ENCODE measurements at places on chromosomes 16 and 17. TPM values are rescaled to one million over a fixed set of nuclear protein-coding genes. Genes with fewer than 3 reads are reported as not detected.

DNA sequence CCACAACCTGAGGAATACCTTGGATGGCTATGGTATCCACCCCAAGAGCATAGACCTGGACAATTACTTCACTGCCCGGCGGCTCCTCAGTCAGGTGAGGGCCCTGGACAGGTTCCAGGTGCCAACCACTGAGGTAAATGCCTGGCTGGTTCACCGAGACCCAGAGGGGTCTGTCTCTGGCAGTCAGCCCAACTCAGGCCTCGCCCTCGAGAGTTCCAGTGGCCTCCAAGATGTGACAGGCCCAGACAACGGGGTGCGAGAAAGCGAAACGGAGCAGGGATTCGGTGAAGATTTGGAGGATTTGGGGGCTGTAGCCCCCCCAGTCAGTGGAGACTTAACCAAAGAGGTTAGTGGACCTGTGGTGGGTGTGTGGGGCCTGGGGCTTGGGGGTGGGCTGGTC is 3.1 kb downstream of the NFE2L1 start:
- no peak overlapping the region for H3K4me3 ChIP-seq
- H3K4me1 ChIP-seq, result peaks cover 72% of the 10 kb centered on the region
- peaks cover 51% of the 10 kb centered on the region for H3K36me3 ChIP-seq
- no peak overlapping the region for H3K27ac ChIP-seq

DNA sequence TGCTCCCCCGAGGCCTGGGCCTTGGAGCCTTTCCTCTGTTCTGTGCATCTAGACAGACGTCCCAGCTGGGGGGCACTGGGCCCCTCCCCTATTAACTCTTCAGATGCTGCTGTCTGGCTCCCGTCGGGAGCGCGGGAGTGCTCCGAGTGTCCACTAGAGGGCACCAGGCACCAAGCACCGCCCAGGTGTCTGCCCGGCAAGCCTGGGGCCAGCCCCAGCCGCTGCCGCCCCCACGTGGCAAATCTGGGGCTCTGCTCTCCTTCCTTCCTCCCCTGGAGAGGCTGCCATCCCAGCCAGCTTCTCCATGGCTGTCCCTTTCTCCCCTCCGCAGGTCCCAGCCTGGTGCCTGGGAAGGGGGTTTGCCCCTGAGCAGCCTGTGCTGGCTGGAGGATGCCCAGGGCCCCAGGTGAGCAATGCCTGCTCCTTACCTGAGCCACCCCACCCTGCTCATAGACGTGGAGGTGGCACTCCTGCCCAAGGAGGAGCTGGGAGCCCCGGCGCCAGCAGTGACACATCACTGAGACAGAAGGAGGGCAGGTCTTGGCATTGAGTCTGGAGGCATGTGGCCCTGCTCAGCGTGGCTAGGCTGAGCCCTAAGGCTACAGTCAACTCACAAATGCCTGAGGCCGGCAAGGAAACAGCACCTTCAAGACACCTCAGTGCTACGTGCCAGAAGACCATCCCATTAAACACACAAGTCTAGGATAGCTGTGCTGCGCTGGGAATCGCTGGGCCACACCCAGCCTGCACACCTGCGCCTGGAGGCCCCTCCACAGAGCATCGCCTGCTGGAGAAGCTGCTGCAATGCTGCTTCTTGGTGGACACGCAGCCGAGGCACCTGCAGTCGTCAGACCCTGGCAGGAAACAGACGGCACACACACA is 19.7 kb downstream of the TMEM235 start:
- DNase-seq, result peak; percentile 93
- no peaks in the 10 kb centered on the region for H3K36me3 ChIP-seq
- no peaks in the 10 kb centered on the region for H3K27me3 ChIP-seq
- H3K27ac ChIP-seq, result peak overlapping the region; percentile 67
- H3K4me3 ChIP-seq, result peak overlapping the region; percentile 75

Gene GRIN2A
- total RNA-seq, result not detected

Gene NUDT21
- 324 TPM for total RNA-seq

GRCh38 chr17:1490643-1491442 is 1.6 kb downstream of the MYO1C start:
- peak overlapping the region; percentile 82 for H3K4me3 ChIP-seq
- H3K27me3 ChIP-seq, result peaks cover 8% of the 10 kb centered on the region
- H3K27ac ChIP-seq, result no peak overlapping the region

GRCh38 chr16:65463652-65464260 is 341.9 kb upstream of the CDH11 start:
- H3K4me1 ChIP-seq, result no peaks in the 10 kb centered on the region
- H3K27ac ChIP-seq, result no peak overlapping the region
- no peaks in the 10 kb centered on the region for H3K36me3 ChIP-seq
- no peak for DNase-seq
- no peaks in the 10 kb centered on the region for H3K27me3 ChIP-seq
- H3K4me3 ChIP-seq, result no peak overlapping the region

DNA sequence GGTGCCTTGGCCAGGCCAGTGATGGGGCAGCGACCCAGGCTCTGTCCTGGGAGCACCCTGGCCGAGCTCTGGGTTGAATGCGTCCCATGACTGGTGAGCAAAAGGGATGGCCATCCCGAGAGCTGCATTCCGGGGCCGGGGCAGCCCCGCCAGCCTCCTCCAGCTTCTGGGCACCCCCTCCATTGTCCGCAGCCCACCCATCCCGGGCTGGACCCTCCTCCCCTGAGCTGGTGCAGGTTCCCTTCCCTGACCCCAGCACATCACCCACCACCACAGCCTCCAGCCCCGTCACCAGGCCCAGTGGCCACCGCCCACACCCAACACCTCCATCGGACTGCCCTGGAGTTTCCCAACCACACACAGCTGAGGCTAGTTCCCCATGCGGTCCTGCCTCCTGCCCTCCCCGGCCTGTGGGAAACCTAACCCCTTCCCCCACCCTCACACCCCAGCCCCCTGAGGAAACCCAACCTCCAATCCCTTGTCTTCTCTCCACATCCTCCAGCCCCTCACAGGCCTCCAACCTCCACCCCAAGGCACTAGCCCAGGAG is 16.2 kb upstream of the PVALEF start:
- H3K4me1 ChIP-seq, result no peaks in the 10 kb centered on the region
- no peak for DNase-seq
- H3K4me3 ChIP-seq, result no peak overlapping the region
- H3K27me3 ChIP-seq, result peaks cover 3% of the 10 kb centered on the region
- no peaks in the 10 kb centered on the region for H3K36me3 ChIP-seq

Gene EPX
- total RNA-seq, result not detected

Gene PDE6G
- 0.89 TPM for total RNA-seq

Gene CCL14
- total RNA-seq, result not detected

DNA sequence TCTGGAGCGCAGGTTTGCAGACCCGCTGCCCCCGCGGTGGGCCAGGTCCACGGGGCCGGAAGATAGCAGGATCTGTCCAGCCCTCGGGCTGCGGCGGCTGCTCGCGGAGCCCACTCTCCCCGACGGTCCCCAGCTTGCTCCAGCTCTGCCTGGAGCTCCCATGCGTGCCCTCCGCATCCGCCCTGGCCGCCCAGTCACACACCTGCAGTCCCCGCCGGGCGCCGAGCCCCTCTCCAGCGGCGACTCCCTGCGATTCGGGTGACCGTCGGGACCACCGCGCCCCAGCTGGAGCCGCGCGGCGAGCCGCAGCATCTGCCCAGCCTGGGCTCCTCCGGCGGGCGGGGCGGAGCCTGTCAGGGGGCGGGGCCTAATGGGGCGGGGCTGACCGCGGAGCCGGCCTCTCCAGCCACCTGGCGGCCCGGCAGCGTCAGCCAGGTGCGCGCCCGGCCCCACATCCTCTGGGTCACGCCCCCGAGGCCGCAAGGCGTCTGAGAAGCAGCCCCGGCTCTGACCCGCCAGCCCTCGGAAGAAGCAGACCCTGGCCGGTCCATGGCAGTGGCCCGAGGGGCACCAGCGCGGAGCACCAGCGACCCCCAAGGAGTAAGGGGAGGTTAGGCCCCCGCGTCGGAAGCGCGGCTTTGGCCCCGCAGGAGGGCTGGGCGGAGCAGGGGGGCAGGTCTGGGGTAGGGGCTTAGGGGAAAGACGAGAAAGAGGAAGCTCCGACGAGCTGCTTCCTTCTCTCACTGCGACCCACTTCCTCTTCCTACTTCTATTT is at the start of gene PIK3R5:
Gene PIK3R5 (minus strand): TSS at position 314 of the 775 bp plus-strand sequence. CDS start 54,213 bp downstream, outside the sequence.
- H3K27ac ChIP-seq, result peak within 1 kb of the TSS; percentile 80
- DNase-seq, result peak; percentile 82
- peaks cover 46% of the 10 kb centered on the region for H3K4me1 ChIP-seq
- H3K36me3 ChIP-seq, result peaks cover 6% of the 10 kb centered on the region
- no peaks in the 10 kb centered on the region for H3K27me3 ChIP-seq

DNA sequence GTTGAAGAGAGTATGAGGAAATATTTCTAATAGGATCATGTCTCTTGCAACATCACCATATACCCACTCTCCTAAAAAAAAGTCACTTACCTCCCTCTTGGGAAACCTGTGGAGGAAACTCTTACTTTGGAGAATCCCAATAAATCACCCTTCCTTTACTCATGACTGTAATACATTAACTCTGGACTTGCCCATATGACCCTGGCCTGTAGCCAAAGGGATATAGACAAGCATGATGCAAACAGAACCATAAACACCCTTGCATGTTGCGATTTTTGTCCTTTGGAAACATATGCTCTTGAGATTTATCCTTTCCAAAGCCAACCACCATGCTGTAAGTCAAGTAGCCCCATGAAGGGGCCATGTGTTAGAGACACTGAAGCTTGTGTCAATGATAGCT is 19.5 kb downstream of the CDH11 start:
- no peaks in the 10 kb centered on the region for H3K36me3 ChIP-seq
- H3K27me3 ChIP-seq, result no peaks in the 10 kb centered on the region
- H3K4me1 ChIP-seq, result no peaks in the 10 kb centered on the region

GRCh38 chr16:10325783-10326543 is 59.9 kb upstream of the ATF7IP2 start:
- H3K4me3 ChIP-seq, result no peak overlapping the region
- no peak overlapping the region for H3K27ac ChIP-seq
- H3K4me1 ChIP-seq, result peaks cover 15% of the 10 kb centered on the region
- peaks cover 10% of the 10 kb centered on the region for H3K36me3 ChIP-seq

GRCh38 chr17:73689596-73690275 is 45.5 kb upstream of the SDK2 start:
- no peak overlapping the region for H3K27ac ChIP-seq
- no peaks in the 10 kb centered on the region for H3K36me3 ChIP-seq
- no peaks in the 10 kb centered on the region for H3K27me3 ChIP-seq

DNA sequence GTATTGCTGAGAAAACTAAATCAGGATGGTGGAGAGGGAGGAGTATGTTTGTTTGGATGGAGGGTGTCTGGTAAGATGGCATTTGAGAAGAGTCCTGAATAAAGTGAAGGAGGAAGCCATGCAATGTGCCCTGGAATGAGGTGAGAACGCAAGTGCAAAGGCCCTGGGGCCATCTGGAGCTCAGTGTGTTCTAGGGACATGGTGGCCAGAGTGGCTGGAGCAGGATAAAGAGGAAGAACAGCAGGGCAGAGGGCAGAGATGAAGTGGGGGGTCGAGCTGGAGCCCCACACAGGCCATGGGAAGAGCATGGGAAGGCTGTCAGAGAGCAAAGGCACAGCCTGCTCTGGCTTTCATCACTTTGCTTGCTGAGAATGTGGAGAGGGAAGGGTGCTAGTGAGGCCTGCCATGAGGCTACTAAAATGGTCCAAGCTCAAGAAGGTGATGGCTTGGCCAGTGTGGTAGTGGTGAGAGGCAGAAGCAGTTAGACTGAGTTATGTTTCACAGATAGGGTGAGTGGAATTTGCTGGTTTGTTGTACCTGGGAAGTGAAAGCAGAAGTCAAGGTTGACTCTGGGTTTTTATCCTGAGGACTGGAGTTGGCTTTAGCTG is 234.1 kb downstream of the FOXL1 start:
- DNase-seq, result no peak
- H3K27ac ChIP-seq, result no peak overlapping the region
- H3K4me3 ChIP-seq, result no peak overlapping the region
- no peaks in the 10 kb centered on the region for H3K4me1 ChIP-seq
- H3K36me3 ChIP-seq, result no peaks in the 10 kb centered on the region

DNA sequence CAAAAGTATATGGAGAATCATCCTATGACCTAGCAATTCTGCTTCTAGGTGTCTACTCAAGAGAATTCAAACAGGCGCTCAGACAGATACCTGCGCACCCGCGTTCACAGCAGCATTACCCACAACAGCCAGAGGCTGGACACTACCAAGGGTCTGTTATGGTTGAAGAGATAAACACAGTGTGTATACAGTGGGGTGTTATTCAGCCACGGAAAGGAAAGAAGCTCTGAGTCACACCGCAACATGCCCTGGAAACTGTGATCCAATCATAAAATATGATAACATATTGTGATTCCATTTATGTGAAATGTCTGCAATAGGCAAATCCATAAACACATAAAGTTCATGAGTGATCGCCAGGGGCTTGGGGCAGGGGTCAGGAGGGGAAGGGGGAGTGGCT is 18.0 kb upstream of the JPH3 start:
- H3K27ac ChIP-seq, result no peak overlapping the region
- peaks cover 28% of the 10 kb centered on the region for H3K27me3 ChIP-seq
- DNase-seq, result no peak

Gene CCL8
- not detected for total RNA-seq

DNA sequence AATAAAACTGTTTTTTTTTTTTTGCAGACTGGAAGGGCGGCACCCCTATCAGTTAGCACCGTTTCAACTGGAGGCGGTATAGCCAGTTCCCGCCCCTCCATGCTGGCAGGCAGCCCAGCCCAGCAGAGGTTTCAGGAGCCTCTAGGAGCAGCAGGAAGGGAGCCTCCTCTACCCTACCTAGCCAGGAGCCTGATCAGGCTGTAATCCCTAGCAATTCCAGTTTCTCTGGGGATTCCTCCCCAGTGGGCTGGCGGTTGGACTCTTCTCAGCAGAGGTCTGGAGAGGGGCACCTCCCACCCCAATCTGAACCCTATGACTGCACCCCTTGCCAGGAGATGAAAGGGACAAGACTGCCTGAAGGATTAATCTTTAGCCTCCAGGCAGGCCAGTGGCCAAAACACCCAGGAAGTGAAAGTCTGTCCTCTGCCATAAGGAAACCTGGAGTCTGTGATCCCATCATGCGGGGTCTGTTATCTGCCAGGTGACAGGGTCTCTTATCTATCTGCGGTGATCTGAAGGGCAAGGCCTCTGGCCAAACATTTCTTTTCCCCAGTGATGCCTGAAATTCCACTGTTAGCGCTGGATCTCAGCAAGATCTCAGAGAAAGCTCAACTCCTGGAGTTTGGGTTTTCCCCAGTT is 4.9 kb upstream of the CDH1 start:
- H3K27me3 ChIP-seq, result peaks cover 32% of the 10 kb centered on the region
- H3K4me3 ChIP-seq, result no peak overlapping the region
- peaks cover 3% of the 10 kb centered on the region for H3K4me1 ChIP-seq
- DNase-seq, result no peak
- H3K36me3 ChIP-seq, result peaks cover 2% of the 10 kb centered on the region
- no peak overlapping the region for H3K27ac ChIP-seq

Gene BRCA1
- 80.6 TPM for total RNA-seq

Gene HSD11B2
- total RNA-seq, result 0.86 TPM

Gene LHX1
- total RNA-seq, result not detected

Gene MYH1
- not detected for total RNA-seq

Gene MYH2
- not detected for total RNA-seq

Gene ANKFN1
- not detected for total RNA-seq

Gene KRT31
- not detected for total RNA-seq

DNA sequence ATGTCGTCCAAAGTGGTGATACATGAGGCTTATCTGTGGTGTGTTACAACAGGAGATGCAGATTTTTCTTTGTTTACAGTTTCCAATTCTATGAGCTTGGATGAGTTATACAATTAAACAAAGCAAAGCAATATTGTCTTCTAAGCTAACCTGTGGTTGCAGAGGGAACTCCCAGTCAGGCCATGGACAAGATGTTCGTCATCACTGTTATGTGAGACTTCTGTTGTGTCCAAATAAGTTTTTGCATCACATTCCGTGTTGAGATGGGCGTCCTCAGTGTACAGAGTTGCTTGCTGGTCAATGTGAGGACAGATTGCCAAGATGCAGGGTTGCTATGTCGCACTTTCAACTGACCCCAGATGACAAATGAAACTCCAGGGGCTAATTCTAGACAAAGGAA is 189.3 kb downstream of the IRF8 start:
- no peaks in the 10 kb centered on the region for H3K4me1 ChIP-seq
- no peak overlapping the region for H3K27ac ChIP-seq
- no peaks in the 10 kb centered on the region for H3K36me3 ChIP-seq
- no peaks in the 10 kb centered on the region for H3K27me3 ChIP-seq

All from activated naive CD4-positive, alpha-beta T cell treated with anti-CD3 and anti-CD28 coated beads for 36 hours (primary cell).